ENCODE measurements at places on chromosomes 6 and 20.

GRCh38 chr6:88013015-88013414 lies 34.6 kb upstream of the SPACA1 start:
- peak; percentile 21 for DNase-seq

GRCh38 chr20:60206259-60206658 lies 248.0 kb downstream of the CDH26 start:
- DNase-seq = no peak

DNA sequence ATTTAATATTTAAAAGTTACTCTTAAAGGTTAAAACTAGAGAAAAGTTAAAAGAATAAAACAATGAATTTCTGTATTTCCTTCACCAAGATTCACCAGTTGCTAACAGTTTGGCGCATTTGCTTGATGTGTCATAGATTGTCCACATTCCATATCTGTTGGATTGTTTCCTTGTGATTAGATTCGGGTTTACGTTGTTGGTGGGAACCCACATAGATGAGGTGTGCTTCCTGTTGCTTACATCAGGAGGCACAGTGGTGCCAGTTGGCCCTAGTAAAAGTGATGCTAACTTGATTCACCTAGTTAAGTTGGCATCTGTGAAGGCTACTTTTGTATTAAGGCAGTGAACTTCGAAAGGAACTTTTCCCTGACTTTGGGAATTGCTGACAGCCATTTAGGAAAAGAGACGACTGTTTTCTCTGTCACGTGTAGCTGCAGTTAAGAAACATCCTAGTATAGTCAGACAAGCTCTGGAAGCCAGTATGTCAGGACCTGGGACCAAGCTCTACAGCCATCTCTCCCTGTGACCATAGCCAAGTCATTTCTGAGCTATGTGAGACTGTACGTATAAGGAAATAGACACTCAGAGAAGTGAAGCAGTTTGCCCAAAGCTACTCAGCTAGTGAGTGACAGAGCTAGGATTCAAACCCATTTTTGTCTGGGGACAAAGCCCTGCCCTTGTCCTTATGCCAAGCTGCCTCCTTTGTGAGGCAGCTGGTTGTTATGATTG lies 49.0 kb downstream of the PPARD start:
- DNase-seq = no peak

DNA sequence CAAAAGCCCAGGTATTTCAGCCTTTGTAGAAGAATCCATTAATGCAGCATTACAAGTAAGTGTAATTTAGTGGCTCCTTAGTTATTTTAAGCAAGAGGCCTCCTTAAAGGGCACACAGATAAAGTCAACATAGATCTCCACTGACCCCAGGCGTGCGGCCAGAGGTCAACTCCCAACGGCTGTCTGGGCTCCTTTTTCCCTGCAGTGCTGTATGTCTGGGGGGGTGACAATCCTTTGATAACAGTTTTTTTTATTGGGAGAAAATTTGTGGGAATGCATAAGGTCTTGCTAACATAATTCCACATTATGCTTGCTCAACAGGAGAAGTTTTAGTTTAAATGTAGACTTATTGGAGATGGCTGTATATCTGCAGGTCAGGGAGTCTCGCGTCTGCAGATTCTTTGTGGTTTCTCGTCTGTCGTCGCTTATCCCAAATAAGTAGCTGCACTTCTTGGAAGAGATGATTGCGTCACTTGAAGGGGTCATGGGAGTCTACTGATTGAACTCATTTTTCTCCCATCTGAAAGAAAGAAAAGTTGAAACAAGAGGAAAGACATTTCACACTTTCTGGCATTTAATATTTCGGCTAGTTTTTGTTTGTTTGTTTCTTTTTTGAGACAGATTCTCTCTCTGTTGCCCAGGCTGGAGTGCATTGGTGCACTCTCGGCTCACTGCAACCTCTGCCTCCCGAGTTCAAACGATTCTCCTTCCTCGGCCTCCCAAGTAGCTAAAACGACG lies 151.7 kb upstream of the AKAP12 start:
- no peak for DNase-seq

GRCh38 chr6:67802771-67803170 lies 832.3 kb upstream of the ADGRB3 start:
- no peak for DNase-seq

GRCh38 chr6:47727391-47727790 lies 29.0 kb downstream of the ADGRF4 start:
- DNase-seq = no peak

- DNase-seq = no peak
Measured at GRCh38 chr20:58143531-58143930, 84.9 kb downstream of the ANKRD60 start.

GRCh38 chr6:23181356-23182110 lies 612.2 kb downstream of the HDGFL1 start:
- DNase-seq = no peak

DNA sequence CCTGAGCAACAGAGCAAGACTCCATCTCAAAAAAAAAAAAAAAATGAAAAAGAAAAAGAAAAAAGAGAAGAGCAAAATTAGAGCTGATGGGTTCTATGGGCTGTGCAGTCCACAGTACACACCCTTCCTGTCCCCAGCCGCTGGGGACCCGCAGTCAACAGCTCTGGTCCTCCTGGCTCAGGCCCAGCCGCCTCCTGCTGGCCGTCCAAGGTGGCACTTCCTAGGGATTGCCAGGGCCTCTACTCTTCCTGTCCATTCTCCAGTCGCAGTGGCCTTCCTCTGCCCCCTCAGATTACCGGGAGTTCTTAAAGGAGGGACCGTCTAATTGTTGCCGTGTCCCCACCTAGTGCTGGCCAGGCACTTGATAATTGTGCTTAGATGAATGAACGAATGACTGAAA lies 41.7 kb downstream of the TMEM242 start:
- DNase-seq = no peak

DNA sequence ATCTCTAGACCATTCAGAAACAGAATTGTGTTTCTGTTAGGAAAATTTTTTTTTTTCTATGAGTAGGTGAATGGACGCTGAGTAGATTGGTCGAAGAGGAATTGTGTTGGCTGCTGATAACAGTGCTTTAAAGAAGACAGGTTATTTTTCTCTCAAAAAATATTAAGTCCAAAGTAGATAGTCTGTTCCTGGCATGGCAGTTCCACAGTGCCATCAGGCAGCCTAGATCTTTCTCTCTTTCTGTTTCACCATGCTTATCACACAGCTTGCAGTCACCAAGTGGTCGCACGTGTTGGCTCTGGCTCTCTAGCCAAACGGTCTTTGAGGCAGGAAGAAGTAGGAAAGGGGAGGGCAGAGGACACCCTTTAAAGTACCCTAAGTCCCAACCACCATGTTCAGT lies 22.4 kb upstream of the SERINC3 start:
- DNase-seq = no peak
